ENCODE measurements at places on chromosomes 3 and 15. TPM values are rescaled to one million over a fixed set of nuclear protein-coding genes. Genes with fewer than 3 reads are reported as not detected.
A peak's percentile ranks its signal among the peaks of the same experiment; 100 is the strongest.

DNA sequence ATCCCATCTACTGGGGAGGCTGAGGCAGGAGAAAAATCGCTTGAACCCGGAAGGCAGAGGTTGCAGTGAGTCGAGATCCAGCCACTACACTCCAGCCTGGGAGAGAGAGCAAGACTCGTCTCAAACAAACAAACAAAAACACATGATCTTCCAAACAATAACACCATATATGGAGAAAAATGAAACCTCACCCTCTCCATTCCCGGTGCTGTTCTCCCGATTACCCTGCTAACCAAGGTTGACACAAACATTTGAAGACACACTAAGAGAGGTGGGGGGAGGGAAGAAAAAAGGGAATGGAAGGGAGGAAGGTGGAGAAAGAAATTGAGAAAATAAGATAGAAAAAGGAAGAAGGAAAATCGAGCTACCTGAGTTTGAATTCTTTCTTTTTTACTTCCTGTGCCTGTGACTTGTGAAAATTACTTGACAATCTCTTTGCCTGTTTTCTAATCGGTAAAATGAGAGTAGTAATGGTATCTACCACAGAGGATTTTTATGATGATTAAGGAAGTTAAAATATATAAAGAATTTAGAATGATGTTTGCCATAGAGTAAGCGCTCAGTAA, 1.1 kb upstream of the PLSCR2 start:
- H3K36me3 ChIP-seq = no peaks in the 10 kb centered on the region
- H3K4me1 ChIP-seq = no peaks in the 10 kb centered on the region
- no peak overlapping the region for H3K4me3 ChIP-seq
- no peaks in the 10 kb centered on the region for H3K27me3 ChIP-seq
- H3K27ac ChIP-seq = no peak overlapping the region

DNA sequence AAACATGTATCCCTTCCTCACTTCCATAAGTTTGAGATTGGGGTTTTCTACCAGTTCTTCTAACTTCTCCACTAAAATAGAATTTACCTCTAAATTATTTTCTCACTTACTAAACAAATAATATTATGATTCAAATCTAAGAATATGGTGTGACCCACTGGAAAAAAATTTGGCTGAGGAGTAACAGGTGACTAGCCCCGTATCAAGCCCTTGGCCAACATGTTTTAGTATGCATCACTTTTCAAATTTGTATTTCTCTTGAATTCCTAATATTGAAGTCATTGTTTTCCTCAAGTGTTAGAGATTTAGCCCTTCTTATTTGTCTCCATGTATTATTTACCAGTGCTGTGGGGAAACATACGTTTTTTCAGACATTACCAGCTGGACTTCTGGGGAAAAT, 759.4 kb downstream of the NSUN3 start:
- H3K36me3 ChIP-seq = no peaks in the 10 kb centered on the region
- no peak overlapping the region for H3K4me3 ChIP-seq
- H3K27me3 ChIP-seq = no peaks in the 10 kb centered on the region
- H3K4me1 ChIP-seq = no peaks in the 10 kb centered on the region
- DNase-seq = no peak

DNA sequence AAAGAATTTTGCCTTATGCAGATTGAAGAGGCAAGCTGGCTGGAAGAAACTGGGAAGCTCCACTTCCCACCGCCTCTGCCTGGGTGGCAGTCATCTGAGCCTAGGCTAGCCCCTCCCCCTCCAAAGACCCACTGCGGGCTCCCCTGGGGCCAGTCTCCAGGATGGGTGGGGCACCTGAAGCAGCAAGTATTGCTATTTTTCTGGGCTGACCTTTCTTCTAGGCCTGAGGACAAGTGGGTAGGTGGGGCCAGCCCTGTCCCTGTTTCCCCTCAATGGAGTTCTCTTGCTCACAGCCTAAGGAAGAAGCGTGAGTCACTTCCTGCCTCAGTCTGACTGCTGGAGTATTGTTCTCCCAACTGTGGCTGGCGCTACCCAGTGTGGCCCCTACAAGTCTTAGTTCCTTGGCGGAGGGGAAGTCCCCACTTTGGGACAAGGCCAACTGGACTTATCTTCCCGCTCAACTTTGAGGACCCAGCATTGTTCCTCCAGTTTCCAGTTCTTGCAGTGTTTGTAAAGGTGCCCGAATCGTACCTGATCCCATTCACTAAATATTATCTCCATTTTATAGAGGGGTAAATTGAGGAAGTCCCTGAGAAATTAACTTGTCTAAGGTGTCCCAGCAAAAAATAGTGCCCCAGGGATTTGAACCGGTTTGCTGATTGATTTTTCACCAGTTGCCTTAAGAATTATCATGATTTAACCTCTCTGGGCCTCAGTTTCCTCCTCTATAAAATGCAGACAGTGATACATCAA, 1.4 kb downstream of the FURIN start:
- no peaks in the 10 kb centered on the region for H3K27me3 ChIP-seq
- peaks cover 47% of the 10 kb centered on the region for H3K4me1 ChIP-seq
- DNase-seq = peak; percentile 86

GRCh38 chr3:81425198-81425868, 336.1 kb downstream of the GBE1 start:
- no peak overlapping the region for H3K4me3 ChIP-seq
- H3K27ac ChIP-seq = no peak overlapping the region
- no peak for DNase-seq
- H3K36me3 ChIP-seq = no peaks in the 10 kb centered on the region

- H3K4me3 ChIP-seq = no peak overlapping the region
- no peaks in the 10 kb centered on the region for H3K4me1 ChIP-seq
- no peaks in the 10 kb centered on the region for H3K27me3 ChIP-seq
- no peak for DNase-seq
- H3K27ac ChIP-seq = no peak overlapping the region
These were observed 8.4 kb downstream of the BOC start for GRCh38 chr3:113219605-113220300.

RPL4 gene
- polyA plus RNA-seq = 2,744 TPM
